ENCODE measurements at places on chromosomes 5 and 9. TPM values are rescaled to one million over a fixed set of nuclear protein-coding genes. Genes with fewer than 3 reads are reported as not detected.

IQGAP2 gene
- total RNA-seq: 89.4 TPM

DNA sequence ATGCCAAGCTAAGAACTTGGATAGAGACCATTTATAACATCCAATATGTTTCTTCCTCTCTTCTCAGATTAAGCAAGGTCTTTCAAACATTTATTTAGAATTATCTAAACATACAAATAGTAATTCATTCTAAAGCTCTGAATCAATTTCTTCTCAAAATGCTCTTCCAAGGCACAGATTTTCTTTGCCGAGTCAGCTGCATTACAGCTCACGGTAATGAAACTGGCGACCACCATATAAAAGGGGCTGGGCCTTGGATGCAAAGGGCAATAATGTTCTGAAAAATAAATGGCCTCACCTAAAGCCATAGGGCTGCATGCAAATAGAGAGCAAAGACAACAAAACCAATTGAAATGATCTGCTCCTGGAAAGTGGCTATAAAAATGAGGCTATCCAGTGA is 63.8 kb downstream of the MED27 start:
- H3K36me3 ChIP-seq: no peaks in the 10 kb centered on the region
- peaks cover 4% of the 10 kb centered on the region for H3K4me1 ChIP-seq
- no peak for DNase-seq
- no peak overlapping the region for H3K4me3 ChIP-seq
- no peak overlapping the region for H3K27ac ChIP-seq

DNA sequence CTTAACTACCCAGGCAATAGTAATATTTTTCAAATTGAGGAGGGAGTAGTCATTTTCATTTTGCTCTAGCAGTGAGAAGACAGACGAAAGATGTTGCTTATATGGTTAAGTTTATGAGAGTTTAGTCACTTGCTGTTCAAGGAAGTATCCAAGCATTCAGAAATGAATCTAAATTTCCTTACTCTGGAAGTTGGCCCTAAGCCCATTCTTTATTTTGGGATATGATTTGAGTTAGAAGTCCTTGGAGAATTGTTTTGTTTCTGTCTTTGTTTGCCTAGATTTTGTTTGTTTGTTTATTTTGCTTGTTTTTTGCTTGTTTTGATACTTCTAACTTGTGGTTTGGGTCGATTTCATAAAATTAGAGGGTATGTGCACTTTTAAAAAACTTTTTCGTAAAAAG is 146.4 kb upstream of the FGF10 start:
- no peaks in the 10 kb centered on the region for H3K36me3 ChIP-seq
- H3K4me3 ChIP-seq: no peak overlapping the region
- no peaks in the 10 kb centered on the region for H3K27me3 ChIP-seq
- no peak for DNase-seq
- H3K4me1 ChIP-seq: no peaks in the 10 kb centered on the region

TCF7 gene
- 36.2 TPM for total RNA-seq

- H3K4me1 ChIP-seq: no peaks in the 10 kb centered on the region
- no peak for DNase-seq
- no peak overlapping the region for H3K27ac ChIP-seq
- H3K27me3 ChIP-seq: no peaks in the 10 kb centered on the region
- no peak overlapping the region for H3K4me3 ChIP-seq
Measured at GRCh38 chr9:9615086-9615485, 997.7 kb downstream of the PTPRD start.

- no peak overlapping the region for H3K27ac ChIP-seq
- peaks cover 1% of the 10 kb centered on the region for H3K36me3 ChIP-seq
- H3K4me1 ChIP-seq: no peaks in the 10 kb centered on the region
- no peaks in the 10 kb centered on the region for H3K27me3 ChIP-seq
- no peak for DNase-seq
- no peak overlapping the region for H3K4me3 ChIP-seq
Measured at GRCh38 chr9:131627648-131628458, 82.5 kb downstream of the PRRT1B start.

DNA sequence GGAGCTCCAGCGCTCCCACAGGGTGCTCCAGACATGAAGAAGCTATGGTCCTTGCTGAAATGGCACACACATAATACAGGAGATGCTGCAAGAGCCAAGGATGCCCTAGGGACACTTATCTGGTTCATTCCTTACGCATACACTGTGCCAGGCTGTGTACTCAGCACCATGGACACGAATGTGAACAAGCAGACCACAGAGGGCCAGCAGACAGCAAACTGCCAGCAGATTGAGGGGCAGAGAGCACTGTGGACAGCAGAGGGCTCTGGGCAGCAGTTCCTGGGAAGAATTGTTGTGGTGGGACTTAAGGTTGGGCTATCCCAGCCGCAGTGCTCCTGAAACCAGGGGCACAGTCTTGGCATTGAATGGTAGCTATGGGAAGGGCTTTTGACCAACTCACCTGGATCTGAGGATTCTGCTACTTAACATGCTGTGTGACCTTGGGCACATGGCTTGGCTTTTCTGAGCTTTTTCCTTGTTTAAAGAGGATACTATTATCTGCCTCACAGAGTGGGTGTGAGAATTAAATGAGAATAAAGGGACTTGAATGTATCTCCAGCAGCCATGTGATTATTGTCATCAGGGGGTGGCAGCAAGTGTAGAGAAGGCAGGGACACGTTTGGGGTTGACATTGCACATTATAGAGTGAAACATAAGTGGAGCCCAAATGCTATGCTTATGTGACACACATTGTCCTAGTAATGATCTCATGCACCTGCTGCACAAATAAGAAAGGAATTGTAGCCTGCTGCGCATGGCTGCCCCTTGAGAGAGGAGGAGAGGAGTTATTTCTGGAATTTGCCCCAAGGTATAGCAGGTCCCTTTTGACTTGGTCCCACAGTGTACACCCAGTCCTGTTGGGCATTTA is 30.1 kb downstream of the PPARGC1B start:
- no peak overlapping the region for H3K27ac ChIP-seq
- DNase-seq: peak; percentile 27
- H3K4me3 ChIP-seq: no peak overlapping the region
- no peaks in the 10 kb centered on the region for H3K36me3 ChIP-seq
- H3K27me3 ChIP-seq: no peaks in the 10 kb centered on the region

FBN2 gene
- total RNA-seq: 0.56 TPM

C9orf152 gene
- total RNA-seq: 0.36 TPM

- no peak overlapping the region for H3K27ac ChIP-seq
- H3K36me3 ChIP-seq: no peaks in the 10 kb centered on the region
- no peak overlapping the region for H3K4me3 ChIP-seq
- no peaks in the 10 kb centered on the region for H3K4me1 ChIP-seq
- no peak for DNase-seq
Measured at GRCh38 chr9:9804109-9804508, 808.7 kb downstream of the PTPRD start.

Data from Caco-2 (cell line).